Activated CD4-positive, alpha-beta T cell treated with anti-CD3 and anti-CD28 coated beads for 36 hours (primary cell): ENCODE measurements at places on chromosomes 2 and 18.

DNA sequence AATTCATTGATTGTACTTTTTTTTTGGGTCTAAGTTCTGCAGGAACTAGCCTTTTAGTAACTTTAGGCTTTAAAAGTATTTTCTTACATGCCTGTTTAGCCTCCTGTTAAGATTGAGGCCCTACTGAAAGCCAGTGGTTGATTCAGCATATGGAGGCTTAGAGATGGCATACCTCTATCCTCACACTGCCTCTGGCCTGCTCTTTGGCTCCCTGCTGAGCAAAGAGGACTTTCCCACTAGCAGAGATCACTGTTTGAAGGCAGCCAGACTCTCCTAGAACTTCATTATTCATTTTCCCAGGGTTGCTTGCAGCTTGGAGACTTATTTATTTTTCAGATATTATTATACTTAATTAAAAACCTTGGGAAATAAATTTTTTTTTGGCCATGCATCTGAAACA is 405.6 kb upstream of the MEX3C start:
- DNase-seq: no peak

- DNase-seq: no peak
These were observed 132.2 kb upstream of the CXCR4 start for GRCh38 chr2:136250131-136250530.

GRCh38 chr2:239278941-239279365 is 121.9 kb downstream of the HDAC4 start:
- peak; percentile 22 for DNase-seq

GRCh38 chr18:51614967-51615571 is 417.6 kb upstream of the MEX3C start:
- no peak for DNase-seq

DNA sequence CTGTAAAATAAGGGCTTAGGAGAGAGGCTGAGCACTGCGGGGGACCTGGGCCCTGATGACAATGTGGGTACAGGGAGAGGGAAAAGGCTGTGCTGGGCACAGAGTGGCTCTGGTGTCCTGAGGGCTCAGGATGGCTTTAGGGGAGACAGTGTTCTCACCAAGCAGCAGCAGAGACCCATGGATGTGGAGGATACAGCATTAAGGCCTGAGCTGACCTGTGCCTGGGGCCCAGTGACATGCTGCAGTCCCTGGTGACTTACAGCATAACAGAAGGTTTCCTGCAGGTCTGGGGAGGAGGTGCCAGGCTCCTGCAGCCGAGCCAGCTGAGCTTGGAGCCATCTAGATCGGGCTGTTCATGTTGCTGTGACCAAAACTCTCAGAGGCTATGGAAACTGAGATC is 191.3 kb upstream of the SMAD2 start:
- DNase-seq: no peak

GRCh38 chr2:184596819-184597411 is 1.4 kb upstream of the ZNF804A start:
- DNase-seq: no peak

DNA sequence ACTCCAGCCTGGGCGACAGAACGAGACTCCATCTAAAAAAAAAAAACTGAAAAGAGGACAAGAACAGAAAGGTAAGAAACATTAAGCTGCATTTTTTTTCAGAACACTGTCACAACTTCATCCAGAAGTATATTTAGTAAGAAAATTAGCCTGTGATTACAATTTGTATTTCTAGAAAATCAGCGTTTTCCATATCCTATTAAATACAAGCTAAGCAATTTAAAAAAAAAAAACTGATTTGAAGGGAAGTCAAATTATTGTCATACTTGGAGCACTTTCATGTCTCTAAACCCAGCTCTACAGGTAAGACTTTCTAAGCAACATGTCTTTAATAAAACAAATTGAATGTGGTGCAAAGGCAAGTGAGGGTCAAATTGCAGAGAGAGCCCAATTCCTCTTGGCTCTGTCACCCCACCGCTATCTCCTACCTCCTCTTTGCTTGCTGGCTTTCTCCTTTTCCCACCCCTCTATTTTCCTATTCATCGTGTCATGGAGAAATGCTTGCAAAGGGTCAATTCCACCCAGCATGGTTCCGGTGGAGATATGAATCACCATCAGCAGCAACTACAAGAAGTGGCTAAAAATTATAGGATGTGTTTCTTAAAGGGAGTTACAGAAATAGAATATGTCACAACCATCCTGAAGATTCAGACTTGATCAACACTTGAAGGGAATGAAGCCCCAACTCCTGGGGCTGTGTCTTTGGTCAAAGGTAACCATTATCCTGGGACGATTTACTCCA is 68.4 kb upstream of the BCL11A start:
- DNase-seq: no peak

DNA sequence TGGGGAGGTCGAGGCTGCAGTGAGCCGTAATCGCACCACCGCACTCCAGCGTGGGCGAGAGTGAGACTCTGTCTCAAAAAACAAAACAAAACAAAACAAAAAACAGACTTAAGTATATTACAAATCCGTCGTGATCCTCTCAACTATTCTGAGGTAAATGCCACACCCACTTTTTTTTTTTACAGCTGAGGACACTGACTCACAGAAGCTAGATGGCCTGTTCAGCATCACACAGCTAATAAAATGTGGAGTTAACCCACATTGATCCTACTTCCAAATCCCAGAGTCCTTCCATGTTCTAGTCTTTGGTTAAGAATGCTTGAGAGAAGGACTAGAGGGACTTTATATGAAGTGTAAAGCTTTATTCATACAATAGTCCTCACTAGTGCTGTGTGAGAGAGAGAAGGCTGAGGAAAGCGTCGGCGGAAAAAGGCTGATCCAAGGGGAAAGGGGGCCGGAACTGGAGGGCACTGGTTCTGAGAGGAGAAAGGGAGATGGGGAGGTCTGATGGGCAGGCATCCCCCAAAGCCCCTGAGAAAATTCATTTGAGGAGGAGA is 627 bp downstream of the RNF25 start:
- DNase-seq: no peak

DNA sequence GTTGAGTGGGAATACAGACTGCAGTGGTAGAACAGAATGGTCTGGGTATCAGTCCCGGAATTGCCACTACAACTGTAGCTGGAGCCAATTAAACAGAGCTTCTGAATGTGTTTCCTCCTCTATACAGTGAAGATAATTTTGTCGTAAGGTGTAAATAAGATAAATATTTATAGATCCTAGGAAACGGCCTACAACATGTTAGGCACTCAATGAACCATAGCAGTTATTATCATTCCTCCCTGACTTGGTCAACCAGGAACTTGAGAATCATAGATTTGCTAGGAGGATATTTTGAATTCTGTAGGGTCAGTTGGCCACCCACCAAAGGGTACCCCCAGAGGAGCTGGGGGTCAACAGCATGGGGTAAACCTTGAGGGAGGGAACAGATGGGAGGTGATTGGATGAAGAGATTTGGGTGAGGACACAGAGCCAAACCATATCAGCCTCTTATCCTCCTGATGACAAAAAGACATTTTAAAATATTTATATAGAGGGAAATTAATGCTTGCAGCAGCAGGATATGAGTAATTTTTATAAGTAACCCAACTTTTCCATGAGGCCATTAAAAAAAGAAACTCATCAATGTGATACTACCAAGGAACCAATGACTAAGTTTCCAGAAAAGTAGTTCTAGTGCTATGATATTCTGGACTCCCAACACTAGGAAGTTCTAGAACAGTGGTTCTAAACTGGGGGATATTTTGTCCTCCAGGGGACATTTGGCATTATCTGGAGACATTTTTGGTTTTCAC is 4.0 kb downstream of the DHRS9 start:
- DNase-seq: no peak

- peak; percentile 58 for DNase-seq
These were observed 19.7 kb upstream of the STPG4 start for GRCh38 chr2:47174733-47175361.

GRCh38 chr2:235357881-235358280 is 136.0 kb upstream of the AGAP1 start:
- no peak for DNase-seq

DNA sequence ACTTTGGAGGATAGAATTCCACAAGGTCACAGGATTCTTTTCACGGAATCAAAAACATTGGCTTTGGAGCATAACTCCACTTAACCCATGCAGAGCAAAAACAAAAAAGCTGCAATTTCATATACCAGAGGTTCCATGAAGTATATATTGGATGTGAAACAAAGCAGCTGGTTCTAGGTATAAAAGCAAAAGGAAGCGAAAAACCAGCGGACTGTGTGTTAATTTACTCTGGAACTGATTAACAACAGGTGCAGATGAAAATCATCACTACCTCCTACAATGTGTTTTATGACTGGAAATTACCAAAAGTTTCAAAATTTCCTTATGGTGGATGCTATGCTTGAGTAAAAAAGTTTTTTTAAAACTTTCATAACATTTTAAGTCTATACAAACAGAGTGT is 54.4 kb upstream of the LINC00305 start:
- no peak for DNase-seq

- no peak for DNase-seq
These were observed 2.4 kb upstream of the SMAD7 start for GRCh38 chr18:48953104-48953706.

GRCh38 chr18:9741793-9742523 is 33.9 kb downstream of the RAB31 start:
- no peak for DNase-seq

DNA sequence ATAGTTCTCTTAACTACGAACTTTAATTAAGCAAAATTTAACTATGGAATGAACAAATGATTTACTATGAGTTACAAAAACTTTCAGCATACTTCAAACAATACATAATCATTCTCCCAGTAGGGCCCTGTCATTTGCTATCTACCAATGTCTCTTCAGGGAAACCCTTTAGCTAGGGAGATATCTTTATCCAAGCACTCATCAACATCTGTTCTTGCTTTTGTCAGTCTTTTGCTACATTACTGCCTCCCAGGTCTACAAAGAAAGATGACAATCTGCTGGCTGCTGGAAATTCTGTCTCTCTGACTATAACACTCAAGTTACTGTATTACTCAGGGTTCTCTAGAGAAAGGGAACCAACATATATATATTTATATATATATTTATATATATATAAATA is 1626.3 kb upstream of the CELF4 start:
- DNase-seq: no peak

- DNase-seq: no peak
These were observed 62.0 kb downstream of the GLI2 start for GRCh38 chr2:120797421-120798221.

GRCh38 chr2:58798676-58799208 is 557.6 kb upstream of the FANCL start:
- no peak for DNase-seq

- no peak for DNase-seq
These were observed 45.3 kb upstream of the C1D start for GRCh38 chr2:68108120-68108519.

- DNase-seq: no peak
These were observed 93.1 kb upstream of the CAPN13 start for GRCh38 chr2:30900381-30900780.

- peak; percentile 40 for DNase-seq
These were observed 132.3 kb upstream of the DLX2 start for GRCh38 chr2:172234716-172235691.

GRCh38 chr2:233700028-233700635 is 7.4 kb downstream of the UGT1A6 start:
- no peak for DNase-seq

DNA sequence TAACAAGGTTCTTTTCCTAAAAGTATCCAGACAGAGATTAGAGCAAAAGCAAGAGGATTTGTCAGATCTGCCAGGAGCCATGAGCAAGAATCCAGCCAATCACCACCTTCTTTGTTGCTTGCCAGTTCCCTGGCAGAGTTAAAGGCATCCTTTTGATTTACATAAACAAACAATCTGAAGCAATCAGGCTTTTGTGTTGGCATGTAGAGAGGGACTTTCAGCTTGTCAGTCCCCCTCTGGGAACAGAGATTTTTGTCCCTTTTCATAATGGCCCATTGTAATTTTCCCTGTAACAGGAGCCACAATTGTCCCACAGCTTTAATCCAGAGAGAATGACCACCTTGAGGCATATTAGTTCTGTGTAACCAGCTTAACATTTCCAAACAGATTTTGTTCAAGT is at the start of gene ERMN:
ERMN (minus strand) TSS at position 39 of the 400 bp plus-strand sequence. CDS start 182 bp downstream, outside the sequence.
- no peak for DNase-seq

DNA sequence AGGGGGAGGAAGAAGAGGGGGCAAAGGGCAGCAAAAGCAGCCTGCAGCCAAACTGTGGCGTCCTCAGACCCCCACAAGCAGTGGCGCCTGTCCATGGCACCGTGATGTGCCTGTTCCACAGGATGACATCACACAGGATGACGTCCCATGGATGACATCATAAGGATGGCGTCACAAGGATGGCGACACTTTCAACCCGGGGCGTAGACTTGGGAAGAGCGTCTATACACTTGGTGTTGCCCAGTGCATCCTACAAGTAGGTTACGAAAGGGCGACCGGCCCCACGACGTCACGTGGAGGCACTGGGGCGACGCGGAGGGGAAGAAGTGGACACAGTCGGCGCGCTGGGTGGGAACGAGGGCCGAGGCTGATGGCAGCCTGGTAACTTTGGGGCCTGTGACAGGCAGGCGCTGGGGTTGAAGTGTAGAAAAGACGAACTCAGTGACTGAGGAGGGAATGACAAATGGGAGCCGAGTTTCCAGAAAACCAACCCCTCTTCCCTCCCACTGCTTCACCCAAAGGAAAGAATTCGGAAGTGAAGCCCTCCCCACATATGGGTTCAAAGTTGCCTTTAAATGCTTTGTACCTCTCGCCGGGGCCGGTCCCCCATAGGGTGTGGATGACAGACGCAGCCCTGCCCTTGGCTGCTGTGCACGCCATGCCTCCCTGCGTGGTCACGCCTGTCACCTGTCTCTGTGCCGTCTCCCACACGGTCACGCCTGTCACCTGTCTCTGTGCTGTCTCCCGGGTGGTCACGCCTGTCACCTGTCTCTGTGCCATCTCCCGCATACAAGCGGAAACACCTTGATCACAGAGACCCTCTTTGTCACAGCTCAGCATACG is 13.4 kb upstream of the KCNG2 start:
- no peak for DNase-seq

- DNase-seq: no peak
These were observed 3.3 kb downstream of the ITGA6 start for GRCh38 chr2:172430678-172431077.

- DNase-seq: no peak
These were observed 56.9 kb upstream of the TMEM178A start for GRCh38 chr2:39608686-39609441.

GRCh38 chr2:101410746-101411145 is 23.4 kb upstream of the CREG2 start:
- DNase-seq: no peak

- DNase-seq: no peak
These were observed 39.6 kb downstream of the ACVR1 start for GRCh38 chr2:157836531-157836930.

- DNase-seq: no peak
These were observed 518 bp upstream of the NFU1 start for GRCh38 chr2:69437751-69438154.

GRCh38 chr18:59898093-59898492 is 1.7 kb upstream of the PMAIP1 start:
- no peak for DNase-seq

GRCh38 chr18:63868546-63868945 is 19.0 kb upstream of the SERPINB2 start:
- no peak for DNase-seq

- DNase-seq: no peak
These were observed 315.4 kb downstream of the SMAD2 start for GRCh38 chr18:47615043-47615442.
